Stimulated activated naive CD8-positive, alpha-beta T cell treated with anti-CD3 and anti-CD28 coated beads, Interleukin-15, amount 100 ng/mL, for 72 hours (primary cell): ENCODE measurements at places on chromosomes 7 and 10.
A peak's percentile ranks its signal among the peaks of the same experiment; 100 is the strongest.

DNA sequence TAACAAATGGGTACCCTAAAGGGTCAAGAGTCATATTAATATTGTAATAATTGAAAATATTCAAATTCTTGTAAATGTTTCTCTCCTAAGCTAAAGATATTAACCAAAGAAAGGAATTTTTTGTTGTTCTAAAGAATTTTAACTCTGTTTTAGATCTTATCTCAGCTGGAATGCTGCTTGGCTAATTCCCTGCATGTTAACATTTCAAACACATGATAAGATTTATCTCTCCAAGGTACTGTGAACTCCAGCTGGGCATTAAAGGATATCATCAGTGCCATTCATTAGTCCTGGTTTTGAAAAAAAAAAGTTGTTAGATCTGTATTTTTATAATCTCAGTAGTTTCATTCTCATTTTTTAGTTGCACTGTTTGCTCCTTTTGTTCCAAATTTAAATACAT is 76.9 kb downstream of the MAPK8 start:
- no peak for DNase-seq

GRCh38 chr7:12882710-12883109 is 195.3 kb downstream of the ARL4A start:
- no peak for DNase-seq

- no peak for DNase-seq
Measured at GRCh38 chr10:101000915-101001658, 1.5 kb downstream of the LZTS2 start.

DNA sequence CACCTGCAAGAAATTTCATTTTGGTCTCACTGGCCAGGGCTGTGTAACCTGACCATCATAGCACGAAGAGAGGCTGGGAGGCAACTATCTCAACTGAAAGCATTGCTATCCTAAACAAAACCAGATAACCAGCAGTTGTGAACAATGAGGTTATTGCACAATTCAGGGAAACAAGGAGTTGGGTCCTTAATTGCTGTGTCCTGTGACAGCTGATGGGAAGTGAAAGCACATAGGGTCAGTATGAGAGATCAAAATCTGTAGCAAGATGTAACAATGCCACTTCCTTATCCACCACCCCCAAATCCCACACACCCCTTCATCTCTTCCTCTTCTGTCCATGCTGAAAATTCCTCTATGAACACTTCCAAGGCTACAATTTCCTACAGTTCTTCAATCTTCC is 80.2 kb downstream of the HTR7 start:
- DNase-seq: no peak

DNA sequence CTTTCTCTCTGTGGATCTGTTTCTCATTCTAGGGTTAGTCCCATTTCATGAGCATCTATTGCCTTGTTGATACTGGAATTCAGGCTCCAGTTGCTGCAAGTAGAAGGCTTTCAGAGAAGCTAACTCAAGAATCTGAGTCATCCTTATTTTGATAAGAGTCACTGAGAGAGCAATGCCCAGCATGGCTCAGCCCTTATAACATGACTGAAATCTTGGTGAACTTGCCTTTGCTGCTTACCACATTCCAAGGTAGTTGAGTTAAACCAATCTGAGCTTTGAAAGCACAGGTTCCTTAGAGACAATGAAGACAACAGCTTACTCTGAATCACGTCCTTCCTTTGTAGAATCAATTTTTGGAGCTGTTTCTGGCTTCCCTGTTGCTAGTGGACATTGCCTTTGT is 53.6 kb upstream of the CHCHD3 start:
- DNase-seq: no peak

GRCh38 chr10:125158601-125159485 is 1.5 kb downstream of the CTBP2 start:
- DNase-seq: no peak

- DNase-seq: peak; percentile 59
Measured at GRCh38 chr7:5525271-5526099, 101.9 kb upstream of the TNRC18 start.

DNA sequence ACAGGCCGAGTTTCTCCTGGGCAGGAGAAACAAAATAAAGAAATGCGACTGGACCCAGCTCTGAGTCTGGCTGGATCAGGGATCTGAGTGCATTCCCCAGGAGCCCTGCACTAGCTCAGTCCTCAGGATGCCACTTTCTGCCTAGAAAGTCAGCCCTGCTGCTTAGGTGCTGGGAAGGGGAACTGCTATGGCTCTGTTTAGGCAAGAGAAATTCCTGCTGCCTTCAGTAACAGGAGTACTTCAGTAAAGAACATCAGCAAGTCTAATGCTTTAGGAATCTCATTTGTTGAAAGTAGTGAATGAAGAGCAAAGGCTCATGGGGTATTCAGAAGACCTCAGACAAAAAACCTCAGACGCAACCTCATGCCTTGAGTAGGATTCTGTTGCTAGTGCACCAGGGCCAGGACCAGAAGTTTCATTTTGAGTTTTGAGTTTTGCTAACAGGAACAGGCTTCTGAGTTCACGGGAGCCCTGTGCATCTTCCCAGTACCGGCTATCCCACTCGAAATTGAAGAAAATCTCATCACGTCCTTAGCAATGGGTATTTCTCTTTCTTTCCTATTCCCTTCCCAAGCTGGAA is 170.8 kb upstream of the CDCA7L start:
- DNase-seq: no peak

DNA sequence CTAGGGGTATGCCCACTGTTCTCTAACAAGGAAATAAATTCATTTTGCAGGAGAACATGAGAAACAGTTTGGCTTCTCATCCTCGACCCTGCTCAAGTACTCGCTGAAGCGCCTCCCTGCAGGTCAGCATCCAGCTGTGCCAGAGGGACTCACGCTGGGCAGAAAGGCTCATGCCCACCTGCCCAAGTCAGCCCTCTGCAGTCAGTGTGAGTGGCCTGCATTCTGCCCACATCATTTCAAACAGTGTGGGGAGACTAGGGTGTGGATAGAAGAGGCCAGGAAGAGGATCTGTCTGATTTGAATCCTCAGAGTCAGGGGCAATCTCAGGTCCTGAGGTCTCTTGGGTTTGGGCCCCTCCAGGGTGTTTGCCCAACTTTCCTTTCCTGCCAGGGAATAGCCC is 297.8 kb downstream of the ELMO1 start:
- DNase-seq: no peak

GRCh38 chr10:34918776-34919315 is 103.8 kb upstream of the PARD3 start:
- no peak for DNase-seq

GRCh38 chr7:116595063-116595462 is 70.2 kb downstream of the CAV1 start:
- no peak for DNase-seq

DNA sequence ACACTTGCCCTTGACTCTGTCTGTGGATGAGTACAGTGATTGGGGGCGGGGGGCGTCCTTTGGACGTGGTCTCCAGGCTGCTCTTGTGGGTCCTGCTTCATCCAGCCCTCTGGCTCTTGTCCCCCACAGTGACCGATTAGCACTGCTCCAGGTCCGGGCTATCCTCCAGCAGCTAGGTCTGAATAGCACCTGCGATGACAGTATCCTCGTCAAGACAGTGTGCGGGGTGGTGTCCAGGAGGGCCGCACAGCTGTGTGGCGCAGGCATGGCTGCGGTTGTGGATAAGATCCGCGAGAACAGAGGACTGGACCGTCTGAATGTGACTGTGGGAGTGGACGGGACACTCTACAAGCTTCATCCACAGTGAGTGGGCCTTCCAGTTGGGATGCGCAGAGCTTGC is 18.3 kb downstream of the TACR2 start:
- no peak for DNase-seq

- no peak for DNase-seq
Measured at GRCh38 chr7:130994378-130995115, 260.5 kb upstream of the KLF14 start.

GRCh38 chr10:14698111-14698828 is 76.4 kb downstream of the FAM107B start:
- DNase-seq: no peak

- no peak for DNase-seq
Measured at GRCh38 chr7:152527610-152528032, 91.8 kb upstream of the KMT2C start.

GRCh38 chr7:44157116-44158080 is 16.3 kb upstream of the MYL7 start:
- no peak for DNase-seq

DNA sequence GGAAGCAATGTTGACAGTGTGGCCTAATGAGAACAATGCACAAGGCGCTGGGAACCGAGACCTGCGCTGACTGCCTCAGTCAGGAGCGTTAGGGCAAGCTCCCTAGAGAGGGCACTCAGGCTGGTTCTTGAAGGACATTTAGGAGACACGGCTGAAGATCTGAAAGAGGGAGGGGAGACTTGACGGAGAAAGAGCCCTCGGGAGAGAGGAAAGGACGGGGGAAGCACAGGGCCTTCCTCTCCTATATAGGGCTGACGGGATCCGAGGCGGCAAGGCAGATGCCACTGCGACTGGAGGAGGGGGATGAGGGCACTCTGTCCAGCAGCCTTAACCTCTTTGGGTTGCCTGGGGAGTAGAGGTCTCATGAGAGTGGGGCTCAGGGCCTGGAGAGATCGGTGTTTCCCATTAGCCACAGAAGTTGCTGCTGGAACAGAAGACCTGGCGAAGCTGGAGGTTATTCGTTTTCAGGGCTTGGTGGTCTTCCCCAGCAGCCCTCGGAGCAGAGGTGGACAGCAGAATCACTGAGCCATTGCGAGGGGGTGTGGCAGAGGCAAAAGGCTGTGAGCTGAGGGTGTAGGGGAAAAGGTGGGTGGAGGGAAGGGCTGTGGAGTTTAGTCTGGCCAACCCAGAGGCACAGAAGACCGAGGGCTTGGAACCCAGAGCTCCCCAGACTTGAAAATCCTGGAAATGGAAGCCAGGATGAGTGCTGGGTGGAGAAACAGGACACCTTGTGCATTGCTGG is 36.0 kb downstream of the CLEC2L start:
- no peak for DNase-seq

- DNase-seq: no peak
Measured at GRCh38 chr10:5570979-5571810, 46.4 kb downstream of the CALML3 start.

DNA sequence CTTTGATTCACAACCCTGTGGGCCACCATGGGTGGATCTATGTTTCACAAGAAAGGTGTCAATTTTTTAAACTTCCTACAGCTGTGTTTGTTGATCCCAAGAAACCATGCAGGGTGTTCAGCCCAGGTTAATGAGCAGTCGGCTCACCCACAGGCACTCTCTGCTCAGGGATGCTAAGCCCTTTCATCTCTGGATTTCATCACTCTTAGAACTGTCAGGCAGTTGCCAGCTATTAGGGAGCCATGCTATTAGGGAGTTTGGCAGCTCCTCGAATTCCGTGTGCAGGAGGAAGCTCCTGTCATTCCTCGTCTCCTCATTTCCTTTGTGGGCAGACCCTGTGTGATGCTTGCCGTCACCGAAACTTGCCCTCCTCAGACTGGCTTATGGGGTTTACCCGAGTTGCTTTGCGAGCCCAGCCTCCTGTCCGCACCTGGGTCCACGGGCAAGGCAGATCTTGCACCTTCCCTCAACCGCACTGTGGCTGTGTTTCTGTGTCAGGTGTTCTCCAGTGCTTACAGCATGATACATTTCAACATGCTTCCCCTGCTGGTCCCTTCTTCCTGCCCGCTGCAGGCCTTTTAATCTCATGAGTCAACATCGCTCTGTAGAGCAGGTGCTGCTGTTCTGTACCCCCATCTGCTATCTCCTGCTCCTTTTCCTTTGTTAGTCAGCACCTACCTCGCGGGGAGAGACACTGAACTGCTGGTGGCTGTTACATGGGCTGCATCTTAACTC is 509.8 kb downstream of the SUGCT start:
- peak; percentile 38 for DNase-seq

GRCh38 chr7:68857571-68857970 is 740.7 kb upstream of the AUTS2 start:
- DNase-seq: no peak

DNA sequence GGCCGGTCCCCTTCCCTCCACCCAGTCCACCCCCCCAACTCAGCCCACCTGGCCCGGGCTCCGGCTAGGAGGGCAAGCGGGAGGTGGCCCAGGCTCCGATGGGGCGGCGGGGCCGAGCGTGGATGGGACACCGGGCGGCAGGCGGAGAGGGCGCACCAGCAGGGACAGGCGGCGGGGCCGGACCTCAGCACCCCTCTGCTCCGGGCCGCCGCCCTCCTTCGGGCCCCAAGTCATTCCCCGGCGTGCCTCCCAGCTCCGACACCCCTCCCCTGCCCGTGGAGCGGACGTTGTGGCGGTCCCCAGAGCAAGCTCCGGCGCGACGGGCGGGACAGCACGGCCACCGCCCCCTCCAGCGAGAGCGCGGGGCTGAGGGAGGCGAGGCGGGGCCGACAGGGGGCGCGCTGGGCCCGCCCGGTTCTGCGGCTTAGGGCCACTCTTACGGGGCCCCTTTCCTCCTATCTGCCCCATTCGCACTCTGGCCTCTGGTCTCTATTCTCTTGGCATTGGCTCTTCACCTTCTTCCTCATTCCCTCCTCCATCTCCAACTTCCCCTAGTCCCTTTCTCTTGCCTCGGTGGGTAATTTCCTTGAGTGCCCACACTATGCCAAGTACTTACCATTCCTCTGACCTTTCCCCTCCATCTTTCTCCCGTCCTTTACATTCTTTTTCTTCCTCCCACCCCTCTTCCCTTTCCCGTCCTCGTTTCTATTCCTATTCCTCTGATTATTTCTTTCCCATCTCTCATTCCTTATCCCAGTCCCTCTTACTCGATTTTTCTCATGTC is 701 bp upstream of the GBX1 start:
- peak; percentile 68 for DNase-seq

DNA sequence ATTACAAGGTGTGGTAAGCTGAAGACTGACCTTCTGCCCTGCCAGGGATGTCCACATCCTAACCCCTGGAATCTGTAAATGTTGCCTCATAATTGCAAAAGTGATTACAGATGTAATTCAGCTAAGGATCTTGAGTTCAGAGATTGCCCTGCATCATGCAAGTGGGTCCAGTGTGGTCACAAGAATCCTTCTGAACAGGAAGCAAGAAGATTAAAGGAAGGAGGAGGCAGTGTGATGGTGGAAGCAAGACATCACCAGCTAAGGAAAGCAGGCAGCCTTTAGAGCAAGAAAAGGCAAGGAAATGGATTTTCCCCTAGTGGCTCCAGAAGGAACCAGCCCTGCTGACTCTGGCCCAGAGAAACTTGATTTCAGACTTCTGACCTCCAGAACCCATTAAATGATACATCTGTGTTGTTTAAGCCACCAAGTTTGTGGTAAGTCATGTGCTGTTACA is 78.1 kb downstream of the USP6NL start:
- DNase-seq: no peak

DNA sequence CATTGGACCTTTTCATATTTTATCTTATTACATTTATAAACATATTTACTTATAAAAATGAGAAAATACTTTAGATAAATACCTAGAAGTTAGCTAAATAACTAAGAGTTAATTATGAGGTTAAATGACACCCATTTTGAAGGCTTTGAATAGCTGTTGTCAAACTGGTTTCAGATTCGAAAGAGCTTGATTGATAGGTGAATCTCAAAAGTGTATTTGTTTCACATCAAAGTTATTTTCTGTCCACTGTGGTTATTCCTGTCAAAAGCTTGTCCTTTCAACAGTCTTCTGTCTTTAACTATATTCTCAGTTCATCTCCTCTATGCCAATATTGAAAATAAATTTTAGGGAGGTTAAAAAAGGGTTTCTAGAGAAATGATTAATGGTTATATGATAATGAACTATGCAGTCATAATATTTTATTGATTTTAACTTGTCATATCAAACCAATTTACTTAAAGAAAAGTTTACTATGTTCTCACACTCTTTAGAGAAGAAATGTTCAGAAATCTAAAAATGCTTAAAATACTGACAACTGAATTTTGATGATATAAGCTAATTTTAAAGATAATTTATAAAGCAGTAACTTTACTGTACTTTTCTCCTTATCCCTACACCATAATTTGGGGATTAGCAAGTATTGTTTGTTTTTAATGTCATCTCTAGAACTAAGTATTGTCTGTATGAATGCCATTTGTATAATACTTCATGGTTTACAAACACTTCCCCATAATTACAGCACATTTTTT is 72.0 kb upstream of the FOXP2 start:
- no peak for DNase-seq
